ENCODE measurements at places on chromosomes 3 and 15.

DNA sequence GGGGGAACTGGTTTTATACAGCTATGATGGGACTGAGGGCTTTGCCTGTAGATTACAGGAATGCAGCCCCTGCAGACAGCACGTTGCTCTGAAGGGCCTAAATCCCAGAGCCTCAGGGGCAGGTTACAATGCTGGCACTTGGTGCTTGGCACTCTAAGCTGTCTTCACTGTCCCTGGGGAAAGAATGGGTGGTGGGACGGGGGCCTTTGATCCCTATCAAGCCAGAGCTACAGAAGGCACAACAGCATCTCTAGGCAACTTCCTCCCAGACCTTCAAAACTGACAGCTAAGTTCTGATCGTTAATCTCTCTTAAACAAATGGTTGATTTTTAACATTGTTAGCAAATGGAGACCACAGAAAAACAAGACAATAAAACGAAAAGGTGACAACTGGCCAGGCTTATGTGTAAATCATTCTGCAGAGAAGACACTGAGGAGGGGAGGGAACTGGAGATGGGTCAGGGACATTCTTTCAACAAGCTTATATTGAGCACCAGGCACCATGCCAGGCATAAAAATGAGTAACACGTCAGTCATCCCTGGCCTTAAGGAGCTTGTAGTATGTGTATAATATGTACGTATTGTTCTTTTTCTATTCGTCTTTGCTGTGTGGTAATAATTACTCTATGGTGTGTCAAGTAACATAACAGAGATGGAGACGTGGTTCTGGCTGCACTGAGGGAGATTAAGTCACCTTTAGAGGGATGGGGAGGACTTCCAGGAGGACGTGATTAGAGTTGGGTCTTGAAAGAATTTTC, 49.1 kb downstream of the CA12 start:
- DNase-seq: peak; percentile 86

DNA sequence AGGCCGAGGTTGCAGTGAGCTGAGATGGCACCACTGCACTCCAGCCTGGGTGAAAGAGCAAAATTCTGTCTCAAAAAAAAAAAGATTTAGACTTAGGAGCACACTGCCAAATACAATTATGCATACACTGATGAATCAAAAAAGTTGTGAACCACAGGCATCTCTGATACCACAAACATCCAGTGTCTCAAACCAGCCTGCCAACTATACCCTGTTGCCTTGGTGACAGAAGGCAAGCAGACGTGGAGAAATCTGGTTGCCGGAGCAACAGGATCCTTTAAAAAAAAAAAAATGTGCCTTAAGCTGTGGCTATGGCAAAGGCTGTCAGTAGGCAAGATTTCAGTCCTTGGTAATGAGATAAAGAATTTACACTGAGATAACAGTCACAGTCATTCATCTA, 202.3 kb downstream of the NEK10 start:
- peak; percentile 97 for DNase-seq

DNA sequence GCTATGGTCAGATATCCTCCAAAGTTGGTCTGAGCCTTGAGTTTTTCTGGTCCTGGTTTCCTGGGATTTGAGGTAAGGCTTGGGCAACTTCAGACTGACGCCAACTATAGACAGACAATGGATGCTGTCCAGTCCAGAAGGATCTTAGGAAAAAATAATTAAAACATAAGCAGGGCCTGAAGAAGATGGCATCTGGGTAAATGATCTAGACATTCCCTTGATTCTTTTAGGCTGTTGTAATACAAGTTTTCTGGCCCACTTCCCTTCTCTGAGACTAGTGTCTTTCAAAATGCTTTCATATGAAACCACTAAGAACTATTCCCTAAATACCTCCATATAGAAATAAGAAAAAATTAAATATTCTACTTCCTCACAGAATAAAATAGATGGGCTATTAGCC, 47.7 kb upstream of the PLXND1 start:
- peak; percentile 73 for DNase-seq

- no peak for DNase-seq
Observed at GRCh38 chr15:63602595-63602994, 5.4 kb downstream of the FBXL22 start.

DNA sequence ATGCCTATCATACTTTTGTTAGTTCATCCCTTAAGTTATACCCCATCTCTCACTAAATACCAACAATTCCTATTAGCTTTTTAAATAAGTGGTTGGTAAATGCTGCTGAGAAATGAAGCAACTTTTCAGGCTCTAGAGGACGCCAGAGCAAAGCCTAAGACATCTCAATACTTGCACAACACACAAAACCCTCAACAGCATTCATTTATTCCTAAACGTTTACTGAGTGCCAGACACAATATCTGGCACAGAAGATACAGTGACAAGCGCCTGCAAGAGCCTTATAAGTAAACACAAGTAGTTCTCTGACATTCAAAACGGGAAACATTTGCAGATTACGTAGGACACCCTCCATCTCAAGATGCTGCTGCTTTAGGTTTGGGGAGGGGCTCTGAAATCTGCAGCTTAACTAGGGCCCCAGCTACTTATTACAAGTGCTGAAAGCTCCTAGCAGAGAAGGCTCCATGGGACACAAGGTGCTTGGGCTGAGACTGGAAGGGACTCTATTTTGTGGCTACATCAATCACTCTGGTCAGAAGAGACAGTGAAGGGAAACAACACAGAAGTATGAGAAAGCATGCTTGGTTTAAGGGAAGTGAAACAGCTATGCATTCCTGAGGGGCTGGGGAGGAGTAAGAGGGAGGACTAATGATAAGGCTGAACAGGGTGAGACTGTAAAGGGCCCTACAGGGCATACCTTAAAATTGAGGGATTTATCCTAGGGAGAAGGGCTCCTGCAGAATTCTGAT, 311.3 kb downstream of the PLCL2 start:
- DNase-seq: no peak

- DNase-seq: no peak
Observed at GRCh38 chr3:46705022-46705530, 3.9 kb downstream of the TMIE start.

Measured in AG04449 (cell line).